ENCODE measurements at places on chromosomes 1 and 21.

GRCh38 chr1:202599669-202600431 is 110.4 kb downstream of the SYT2 start:
- peak; percentile 87 for DNase-seq

DNA sequence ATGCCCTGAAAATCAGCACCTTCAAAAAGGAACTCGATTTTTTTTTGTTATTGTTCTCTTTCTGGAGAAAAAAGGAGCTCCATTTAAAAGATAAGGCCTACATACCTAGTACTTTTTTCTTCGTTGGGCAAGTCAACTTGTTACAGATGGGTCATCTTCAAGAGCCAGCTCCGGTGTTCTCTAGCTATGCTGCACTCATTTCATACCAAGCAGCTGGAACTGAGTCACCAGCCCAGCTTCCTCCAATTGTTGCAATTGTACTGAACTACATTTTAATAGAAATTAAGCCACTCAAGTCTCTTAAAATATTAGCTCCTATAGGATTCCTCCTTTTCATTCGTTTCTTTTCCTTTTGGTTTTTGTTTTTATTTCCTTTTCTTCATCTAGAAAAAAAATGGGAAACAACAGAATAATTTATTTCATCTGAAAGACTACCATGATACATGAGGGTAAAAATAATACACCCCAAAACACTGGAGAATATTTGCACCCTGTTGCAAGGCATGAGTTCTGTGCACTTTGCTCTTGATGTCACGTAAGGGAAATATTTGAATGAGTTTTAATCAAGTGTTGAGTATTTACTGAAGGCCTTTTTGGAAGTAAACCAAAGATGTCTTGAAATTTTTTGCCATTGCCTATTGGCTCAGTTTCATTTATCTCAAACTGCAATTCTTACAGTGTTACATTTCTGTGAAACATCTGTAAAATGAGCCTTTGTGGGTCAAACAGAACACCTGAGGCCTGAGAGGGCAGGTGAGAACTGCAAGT is 60.5 kb downstream of the CLIC4 start:
- peak; percentile 31 for DNase-seq

DNA sequence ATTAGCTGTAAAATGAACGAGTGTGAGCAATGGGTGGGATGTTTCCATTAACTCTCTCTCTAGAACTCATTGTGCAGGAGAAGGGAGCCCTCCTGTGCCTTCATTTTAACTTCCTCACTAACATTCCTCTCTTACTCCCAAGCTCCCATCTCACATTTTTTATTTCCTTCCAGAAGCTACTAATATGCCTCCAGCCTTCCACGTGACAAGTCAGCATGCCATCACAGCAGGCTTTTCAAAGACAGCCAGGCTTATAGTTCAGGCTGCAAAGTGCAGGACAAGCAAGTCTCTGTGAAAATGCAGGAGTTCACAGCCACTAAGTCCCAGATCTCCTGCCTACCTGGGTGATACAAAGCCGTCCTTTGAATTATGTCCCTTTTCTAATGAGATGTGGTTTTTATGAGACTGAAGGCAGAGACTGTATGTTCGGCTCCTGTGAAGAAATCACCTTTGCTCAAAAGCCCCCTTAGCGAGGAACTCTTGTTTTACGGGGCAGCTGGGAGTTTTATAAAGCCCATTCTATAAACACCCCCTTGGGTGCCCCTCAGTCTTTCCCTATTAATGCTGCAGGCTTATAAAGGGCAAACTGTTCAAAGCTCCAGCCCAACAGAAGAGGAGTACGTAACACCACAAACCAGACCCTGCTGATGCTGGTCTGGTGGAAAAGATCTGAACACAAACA is 14.8 kb upstream of the ANGPTL7 start:
- DNase-seq = no peak

DNA sequence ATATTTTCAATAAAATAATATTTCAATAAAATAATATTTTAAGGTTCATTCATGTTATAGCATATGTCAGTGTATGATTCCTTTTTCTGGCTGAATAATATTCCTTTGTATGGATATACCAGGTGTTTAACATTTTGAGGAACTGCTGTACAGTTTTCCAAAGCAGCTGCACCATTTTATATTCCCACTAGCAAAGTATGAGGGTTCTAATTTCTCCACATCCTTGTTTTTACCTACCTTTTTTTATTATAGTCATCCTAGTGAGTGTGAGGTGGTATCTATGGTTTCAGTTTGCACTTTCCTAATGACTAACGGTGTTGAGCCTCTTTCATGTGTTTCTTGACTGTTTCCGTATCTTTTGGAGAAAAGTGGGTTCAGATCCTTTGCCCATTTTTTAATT is 5.2 kb downstream of the DEGS1 start:
- no peak for DNase-seq

DNA sequence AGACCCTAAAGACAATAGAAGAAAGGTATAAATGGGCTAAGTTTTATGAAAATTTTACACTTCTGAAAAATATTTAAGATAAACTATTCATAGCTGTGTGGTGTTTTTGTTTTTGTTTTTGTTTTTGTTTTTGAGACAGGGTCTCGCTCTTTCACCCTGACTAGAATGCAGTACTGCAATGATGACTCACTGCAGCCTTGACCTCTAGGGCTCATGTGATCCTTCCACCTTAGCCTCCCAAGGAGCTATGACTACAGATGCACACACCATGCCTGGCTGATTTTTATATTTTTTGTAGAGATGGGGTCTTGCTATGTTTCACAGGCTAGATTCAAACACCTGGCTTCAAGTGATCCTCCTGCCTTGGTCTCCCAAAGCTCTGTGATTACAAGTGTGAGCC is 66.6 kb downstream of the PUM1 start:
- no peak for DNase-seq

- DNase-seq = peak; percentile 74
Measured at GRCh38 chr1:116769561-116769977, 15.3 kb downstream of the CD2 start.

DNA sequence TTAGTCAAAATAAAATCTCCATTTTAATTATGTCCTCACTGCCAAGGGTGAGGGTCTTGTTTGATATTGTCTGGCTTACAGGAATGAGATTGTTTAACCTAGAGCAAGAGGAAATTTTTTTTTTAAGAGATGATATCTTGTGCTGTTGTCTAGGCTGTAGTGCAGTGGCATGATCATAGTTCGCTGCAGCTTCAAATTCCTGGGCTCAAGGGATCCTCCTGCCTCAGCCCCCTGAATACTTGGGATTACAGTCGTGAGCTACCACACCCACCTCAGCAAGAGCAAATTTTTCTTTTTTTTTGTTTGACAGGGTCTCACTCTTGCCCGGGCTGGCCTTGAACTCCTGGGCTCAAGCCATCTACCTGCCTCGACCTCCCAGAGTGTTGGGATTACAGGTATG is 84.6 kb downstream of the DISP1 start:
- no peak for DNase-seq

DNA sequence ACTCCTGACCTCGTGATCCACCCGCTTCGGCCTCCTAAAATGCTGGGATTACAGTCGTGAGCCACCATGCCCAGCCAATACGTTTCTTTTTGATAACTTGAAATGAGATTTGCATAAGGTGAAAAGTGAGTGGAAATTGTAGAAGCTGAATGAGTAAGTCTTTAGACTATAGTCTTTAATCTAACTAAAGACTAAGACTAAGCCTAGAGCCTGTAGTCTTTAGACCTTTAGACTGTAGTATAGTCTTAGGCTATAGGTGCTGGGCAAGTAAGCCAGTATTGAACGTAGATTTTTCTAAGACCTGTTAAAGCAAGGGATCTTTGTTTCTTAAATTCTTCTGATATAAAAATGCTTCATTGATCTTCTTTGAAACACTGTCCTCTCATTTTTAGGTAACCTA is 12.1 kb downstream of the PPP2R5A start:
- DNase-seq = no peak

DNA sequence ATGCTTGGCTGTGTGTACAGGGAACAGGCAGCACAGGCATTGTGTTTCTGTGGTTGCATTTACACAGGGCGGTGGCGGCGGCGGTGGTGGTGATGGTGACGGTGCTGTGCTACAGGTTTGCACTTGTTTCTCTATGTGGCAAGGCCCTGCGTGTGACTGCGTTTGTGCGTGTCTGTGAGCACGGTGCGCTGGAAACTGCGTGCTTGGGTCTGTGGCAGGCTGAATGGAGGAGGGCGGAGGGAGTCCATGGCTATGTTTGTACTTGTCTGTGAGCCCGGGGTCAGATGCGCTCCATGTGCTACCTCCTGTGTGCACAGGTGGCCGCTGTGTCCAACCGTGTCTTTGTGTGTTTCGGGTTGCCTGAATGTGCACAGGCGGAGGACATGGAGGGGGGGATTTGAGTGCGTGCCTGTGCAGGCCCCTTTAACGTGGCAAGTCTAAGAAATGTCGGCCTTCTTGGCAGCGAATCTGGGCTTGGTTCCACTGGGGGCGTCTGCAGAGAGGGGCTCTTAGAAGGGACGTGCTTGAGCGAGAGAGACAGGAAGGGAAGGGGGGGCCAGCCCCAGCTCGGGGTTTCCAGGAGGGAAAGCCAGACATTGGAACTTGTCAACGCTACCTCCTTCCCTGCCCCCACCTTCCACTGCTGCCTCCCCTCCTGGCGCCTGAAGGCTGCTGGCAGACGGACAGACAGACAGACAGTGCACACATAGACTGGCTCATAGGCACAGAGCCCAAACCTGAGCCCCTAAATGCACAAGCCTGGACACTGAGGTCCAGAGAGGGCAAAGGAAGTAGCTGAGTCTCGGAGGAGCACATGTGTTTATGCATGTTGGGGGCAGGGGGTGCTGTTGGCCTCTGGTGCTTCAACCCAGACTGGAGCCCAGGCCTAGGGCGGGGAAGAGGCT is 32.7 kb upstream of the WASF2 start:
- peak; percentile 49 for DNase-seq

DNA sequence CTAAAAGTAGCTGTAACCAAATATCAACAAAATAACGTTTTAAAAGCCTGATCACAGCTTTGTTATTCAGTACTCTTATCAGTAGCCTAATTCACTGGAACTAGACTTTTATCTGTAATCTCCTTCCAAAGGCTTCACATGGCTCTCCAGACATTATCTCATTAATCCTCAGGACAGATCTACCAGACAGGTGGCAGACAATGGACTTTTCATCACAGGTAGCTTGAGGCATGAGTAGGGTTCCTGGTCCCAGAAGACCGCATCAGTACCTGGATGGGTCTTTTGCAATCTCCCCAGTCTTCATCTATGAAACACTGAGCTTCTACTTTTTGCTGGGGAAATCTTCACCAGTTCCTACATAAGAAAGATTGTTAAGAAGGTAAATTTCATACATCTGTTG is 132.2 kb upstream of the FOXD3 start:
- no peak for DNase-seq

All from astrocyte of the hippocampus (primary cell).